ENCODE measurements at places on chromosomes 3 and 15.

DNA sequence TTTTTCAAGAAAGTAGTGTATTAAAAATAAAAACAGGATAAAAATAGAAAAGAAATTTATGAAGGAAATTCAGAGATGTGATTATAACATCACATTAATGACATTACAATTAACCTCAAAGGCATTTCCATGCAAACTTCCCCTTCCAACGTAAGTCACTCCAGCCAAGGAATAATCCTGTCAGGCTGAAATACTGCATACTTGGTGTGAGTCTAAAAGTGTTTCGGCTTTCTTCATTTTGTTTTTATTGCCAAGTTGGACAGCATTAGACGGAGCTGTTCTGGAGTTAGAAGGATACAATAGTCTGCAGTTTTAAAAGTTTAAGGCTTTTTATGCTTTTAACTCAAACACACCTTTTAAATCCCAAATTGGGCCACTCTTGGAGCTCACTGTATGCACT, 435.0 kb downstream of the MECOM start:
- DNase-seq = no peak

DNA sequence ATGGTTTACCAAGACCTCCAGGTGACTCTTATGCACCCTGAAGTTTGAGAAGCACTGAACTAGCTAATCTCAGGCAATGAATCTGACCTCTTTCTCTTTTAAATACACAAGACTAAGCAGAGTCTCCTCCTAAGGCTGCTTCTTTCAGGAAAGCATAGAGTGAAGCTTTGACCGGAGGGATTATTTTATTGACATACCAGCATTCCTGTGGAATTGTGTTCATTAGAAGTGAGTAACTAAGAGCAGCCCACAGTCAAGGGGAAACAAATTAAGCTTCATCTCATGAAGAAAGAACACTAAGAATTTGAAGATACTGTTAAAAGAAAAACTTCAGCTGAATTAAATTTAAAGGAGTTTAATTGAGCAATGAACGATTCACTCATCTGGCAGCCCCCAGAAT, 963.5 kb downstream of the NTRK3 start:
- DNase-seq = no peak

DNA sequence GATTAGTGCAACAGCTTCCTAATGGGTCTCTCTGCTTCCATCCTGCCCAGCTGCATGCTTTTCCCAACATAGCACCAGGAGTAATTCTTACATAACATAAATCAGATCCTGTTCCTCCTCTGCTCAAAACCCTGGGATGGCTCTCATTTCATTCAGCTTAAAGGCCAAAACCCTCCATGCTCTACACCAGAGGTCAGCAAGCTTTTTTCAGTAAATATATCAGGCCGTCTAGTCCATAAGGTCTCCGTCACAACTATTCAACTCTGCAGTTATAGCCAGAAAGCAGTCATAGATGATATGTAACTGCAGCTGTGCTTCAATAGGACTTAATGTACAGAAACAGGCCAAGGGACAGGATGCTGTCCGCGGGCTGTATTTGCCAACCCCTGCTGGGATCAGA, 202.8 kb upstream of the UBE2E2 start:
- DNase-seq = no peak

DNA sequence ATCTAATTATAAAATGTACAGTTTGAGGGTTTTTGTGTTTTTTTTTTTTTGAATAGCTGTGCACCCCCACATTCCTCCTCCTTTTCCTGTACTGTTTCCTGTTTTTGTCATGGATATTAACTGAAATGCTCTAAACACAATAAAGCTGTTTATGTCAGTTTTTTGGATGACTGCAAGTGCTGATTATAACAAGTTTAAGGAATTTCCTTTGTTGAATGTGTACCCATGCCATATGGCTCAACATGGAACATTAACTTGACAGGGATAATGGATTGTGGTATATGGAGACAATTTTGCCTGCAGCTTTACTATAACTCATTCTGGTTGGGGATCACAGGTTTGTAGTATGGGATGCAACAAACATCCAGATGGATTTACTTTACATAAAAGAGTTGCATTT, 216.4 kb downstream of the TCF12 start:
- DNase-seq = no peak

- no peak for DNase-seq
Observed at GRCh38 chr15:72037321-72037720, 80.6 kb downstream of the MYO9A start.

GRCh38 chr15:42012241-42012640, 8.6 kb downstream of the PLA2G4E start:
- DNase-seq = no peak

GRCh38 chr15:48006031-48006511, 114.7 kb upstream of the SLC24A5 start:
- DNase-seq = no peak

DNA sequence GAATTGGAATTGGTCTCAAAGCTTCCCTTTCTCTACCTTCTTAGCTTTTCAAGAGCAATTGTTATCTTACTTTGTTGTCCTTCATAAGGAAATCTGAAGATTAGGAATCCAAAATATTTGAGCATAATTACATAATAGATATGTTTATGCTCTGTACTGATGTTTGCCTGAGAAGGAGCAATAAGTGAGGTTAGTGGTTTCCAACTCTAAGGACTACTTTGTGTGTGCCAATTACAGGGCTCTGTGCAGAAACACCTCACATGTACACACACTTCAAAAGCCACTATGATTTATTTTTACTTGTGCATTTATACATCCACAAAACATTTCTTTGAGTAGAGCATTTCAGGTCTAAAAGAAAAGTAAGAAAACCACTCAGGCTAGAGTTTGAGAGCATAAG, 49.9 kb downstream of the MME start:
- DNase-seq = no peak

DNA sequence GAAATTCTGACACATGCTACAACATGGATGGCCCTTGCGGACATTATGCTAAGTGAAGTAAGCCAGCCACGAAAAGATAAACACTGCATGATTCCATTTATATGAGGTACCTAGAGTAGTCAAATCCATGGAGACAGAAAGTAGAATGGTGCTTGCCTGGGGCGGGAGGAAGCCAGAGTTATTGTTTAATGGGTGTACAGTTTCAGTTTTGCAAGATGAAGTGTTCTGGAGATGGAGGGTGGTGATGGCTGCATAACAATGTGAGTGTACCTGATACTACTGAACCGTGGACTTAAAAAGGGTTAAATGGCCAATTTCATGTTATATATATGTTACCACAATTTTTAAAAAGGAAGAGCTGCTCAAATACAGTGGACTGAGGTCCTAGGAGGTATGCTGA, 66.9 kb downstream of the SEMA5B start:
- no peak for DNase-seq

- no peak for DNase-seq
Observed at GRCh38 chr15:67559576-67559975, 17.1 kb downstream of the MAP2K5 start.

- DNase-seq = no peak
Observed at GRCh38 chr3:165954171-165954570, 116.9 kb upstream of the BCHE start.

GRCh38 chr15:51121631-51122225, 27.0 kb upstream of the TNFAIP8L3 start:
- no peak for DNase-seq

DNA sequence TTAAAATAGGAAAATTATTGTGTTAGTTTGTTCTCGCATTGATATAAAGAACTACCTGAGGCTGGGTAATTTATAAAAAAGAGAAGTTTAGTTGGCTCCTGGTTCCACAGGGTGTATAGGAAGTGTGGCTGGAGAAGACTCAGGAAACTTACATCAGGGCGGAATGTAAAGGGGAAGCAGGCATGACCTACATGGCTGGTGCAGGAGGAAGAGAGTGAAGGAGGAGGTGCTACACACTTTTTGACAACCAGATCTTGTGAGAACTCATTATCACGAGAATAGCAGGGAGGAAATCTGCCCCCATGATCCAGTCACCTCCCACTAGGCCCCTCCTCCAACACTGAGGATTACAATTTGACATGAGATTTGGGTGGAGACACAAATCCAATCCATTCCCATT, 490.7 kb downstream of the RBMS3 start:
- no peak for DNase-seq

GRCh38 chr3:60633644-60634043, 617.6 kb downstream of the FHIT start:
- DNase-seq = no peak

DNA sequence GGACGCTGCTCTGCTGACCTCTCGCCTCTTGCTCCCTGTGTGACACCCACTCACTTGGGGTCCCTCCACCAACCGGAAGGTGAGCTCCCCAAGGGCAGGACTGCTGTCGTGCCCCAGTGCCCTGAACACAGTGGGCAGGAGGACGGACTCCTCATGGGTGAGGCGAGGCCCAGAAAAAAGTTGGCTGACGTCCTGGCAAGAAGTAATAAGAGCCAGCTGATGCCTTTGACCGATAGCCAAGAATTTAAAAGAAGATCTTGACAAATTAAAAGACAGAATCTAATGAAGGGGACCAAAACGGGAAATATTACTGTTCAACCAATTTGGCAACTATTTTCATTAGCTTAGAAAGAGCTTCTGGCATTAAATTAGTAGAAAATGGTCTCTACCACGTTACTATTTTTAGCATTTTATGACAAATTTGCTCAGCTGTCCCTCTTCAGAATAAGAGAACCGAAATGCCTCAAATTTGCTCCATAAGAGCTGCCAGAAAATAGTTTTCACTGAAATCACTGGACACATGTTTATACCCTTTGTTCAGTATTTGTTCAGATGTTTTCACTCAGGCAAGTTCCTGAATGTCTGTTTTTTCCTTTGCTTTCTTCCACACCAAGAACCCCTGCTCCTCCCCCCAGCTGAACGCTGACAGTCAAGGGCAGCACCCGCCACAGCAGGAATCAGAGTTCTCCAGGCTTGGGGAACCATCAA, 60.5 kb downstream of the XXYLT1 start:
- DNase-seq = no peak

GRCh38 chr3:6262010-6262409, 598.9 kb upstream of the GRM7 start:
- DNase-seq = no peak

All from GM12892 (cell line).